ENCODE measurements at places on chromosomes 3 and 15.

DNA sequence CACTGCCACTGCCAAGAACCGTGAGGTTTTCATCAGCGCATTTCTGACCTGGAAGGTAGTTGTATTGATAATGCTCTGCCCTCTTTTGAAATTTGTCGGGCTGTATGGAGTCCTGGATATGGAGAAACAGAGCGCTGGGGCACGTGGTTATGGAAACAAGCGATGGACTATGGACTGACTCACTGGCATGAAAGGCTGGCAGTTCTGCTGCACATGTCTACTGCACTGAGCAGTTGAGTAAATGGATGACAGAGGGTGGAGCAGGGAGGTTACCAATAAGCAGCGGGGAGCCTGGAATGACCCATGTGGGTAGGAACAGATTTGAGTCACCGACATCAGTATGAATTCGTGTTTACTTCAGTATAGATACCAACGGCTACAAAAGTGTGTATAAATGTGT is 429.5 kb downstream of the OCA2 start:
- no peak for DNase-seq

DNA sequence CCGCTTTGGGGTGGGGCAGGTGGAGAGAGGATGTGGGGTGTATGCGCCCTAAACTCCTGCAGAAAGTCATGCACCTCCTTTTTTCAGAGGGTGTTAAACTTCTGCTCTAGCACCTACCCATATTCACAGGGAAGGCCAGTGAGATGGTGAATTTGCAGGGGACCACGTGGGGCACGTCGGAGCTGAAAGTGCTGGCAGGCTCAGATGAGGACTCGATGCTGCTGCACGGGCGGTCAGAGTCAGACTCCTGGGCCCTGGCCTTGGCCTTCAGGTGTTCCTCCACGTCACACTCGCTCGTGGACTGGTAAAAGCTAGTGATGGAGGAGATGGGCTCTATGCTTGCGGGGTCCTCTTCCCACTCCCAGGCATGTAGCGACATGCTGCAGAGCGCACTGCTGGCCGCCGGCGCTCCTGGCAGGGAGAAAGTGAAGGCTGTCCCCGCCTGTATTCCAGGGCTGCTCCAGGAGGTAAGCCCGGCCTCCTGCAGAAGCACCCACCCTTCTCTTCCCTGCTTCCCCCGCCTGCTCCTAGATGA is 883 bp downstream of the CFAP92 start:
- no peak for DNase-seq

DNA sequence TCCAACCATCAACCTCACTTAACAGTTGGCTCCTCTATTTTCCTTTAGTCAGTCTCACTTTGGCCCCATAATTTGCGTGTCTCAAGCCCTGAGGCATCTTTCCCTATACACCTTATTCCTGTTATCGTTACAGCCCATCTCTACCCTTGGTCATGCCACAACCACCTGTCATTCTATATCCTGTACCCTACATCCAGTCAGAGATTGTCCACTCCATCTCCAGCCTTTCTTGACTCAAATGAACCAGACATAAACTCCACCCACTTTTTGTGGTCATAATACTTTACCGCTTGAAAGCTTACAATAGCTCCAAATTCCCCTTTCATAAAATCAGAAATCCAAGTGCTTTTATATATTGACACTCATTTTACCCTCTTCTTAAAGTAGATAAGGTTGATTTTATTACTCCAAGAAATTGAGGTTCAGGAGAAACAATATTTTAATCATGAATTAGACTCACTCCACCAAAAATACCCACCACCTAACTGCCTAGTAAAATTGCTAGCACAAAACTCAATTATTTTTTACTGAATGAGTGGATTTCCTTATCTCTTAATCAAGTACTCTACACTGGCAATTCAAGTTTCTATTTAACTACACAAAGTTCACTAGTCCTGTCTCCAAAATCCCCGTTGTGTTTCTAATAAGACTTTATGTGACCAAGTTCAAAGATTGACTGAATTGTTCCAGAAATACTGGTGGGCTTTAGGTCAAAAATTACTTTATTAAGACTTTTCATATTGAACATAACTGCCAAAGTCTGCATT is 9.1 kb downstream of the CCR4 start:
- no peak for DNase-seq

DNA sequence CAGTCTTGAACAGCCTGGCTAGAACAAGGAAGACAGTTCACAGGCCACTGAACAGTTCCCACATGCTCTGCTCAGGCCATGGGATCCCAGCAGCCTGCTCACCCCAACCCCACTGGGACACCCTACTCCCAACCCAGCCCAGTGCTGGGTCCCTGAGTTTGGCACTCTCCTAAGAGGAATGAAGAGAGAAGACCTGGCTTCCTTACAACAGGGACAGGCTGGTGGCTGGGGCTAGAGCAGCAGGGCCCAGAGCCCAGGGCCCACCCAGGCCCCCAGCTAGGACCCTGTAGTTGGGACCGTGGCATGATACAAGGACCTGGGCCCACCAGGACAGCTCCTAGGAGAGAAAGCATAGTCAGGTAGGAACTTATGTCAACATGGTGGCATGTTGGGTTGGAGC is 43.4 kb downstream of the SEMA3G start:
- no peak for DNase-seq

- DNase-seq = no peak
Observed at GRCh38 chr15:34358367-34358766, 8.6 kb downstream of the LPCAT4 start.

GRCh38 chr3:129940086-129940485 is 34.4 kb upstream of the TRH start:
- no peak for DNase-seq

DNA sequence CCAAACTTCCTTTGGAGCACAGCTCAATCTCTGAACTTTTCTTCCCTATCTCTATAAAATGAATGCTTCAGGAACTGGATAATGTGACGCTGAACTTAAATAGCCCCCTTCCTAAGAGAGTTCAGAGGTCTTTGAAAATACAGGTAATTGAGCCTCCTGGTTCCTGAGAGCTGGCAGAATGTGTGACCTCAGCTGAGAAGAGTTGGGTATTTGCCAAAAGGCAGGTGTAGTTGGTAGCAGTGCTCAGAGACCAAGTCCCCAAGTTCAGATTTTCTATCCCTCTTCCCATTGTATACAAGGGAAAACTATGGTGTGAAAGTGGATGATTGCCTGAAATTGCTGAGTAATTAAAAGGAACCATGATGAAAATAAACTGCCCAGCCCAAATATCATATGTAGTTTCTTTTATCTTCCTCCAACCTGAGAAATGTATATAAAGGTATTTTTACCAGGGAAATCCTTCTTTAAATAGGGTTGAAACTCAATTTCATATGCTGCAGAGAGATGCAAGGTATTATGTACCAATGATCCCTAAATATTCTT is 154.6 kb upstream of the ICE2 start:
- DNase-seq = no peak

- no peak for DNase-seq
Observed at GRCh38 chr3:186669378-186670084, 3.7 kb downstream of the HRG start.

DNA sequence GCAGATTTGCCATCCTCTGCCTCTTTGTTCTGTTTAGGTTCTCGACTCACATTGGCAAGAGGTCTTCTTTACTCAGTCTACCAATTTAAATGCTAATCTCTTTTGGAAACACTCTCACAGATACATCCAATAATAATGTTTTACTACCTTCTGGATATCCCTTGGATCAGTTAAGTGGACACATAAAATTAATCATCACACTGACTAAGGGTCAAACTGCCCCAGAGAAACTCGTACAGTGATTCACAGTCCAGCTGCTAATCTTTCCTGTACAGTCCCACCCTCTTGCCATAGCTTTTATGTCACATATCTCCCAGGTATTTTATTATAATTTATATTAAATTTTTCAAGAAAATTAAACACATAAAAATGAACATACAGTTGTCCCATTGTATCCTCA is 360.8 kb upstream of the RGMA start:
- DNase-seq = no peak
